ENCODE measurements at places on chromosomes 7 and 10.

- no peak for DNase-seq
These were observed 16.2 kb upstream of the MTPAP start for GRCh38 chr10:30365278-30365677.

- DNase-seq: no peak
These were observed 17.2 kb upstream of the NME8 start for GRCh38 chr7:37831244-37831643.

GRCh38 chr7:70726951-70727378, 405.0 kb upstream of the GALNT17 start:
- no peak for DNase-seq

DNA sequence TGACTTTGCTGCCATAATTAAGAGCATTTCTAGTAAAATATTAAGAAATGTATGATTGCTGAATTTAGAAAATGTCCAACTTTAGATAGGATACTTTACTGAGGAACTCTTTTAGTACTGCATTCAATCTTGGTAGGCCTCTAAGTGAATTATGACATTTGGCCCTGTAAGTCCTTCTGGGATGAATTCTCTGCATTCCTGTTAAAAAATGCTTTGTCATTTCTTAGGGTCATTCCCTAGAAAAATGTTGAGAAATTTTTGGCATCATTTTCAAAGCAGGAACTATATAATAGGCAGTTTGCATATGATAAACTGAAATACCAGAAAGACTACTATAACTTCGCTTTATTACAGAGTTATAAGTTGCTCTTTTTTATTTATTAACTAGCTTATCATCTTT, 69.3 kb upstream of the PRR15 start:
- DNase-seq: no peak

DNA sequence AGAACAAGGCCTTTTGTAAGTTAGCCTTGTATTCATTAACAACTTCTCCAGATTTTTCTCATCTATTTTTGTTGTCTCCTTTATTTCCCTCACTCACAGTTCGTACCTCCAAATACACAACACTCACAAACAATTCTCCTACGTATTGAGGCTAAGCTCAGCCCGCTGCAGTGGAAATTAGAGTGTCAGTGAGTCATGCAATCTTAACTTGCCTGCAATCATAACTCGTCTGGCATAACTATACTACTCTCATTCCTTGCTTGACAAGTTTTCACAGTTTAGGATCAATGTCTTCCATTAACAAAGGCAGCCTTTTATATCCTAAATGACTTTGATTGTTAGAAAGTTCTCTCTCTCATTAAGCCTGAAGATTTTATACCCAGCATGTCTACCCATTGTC, 23.8 kb downstream of the TMEM196 start:
- no peak for DNase-seq

DNA sequence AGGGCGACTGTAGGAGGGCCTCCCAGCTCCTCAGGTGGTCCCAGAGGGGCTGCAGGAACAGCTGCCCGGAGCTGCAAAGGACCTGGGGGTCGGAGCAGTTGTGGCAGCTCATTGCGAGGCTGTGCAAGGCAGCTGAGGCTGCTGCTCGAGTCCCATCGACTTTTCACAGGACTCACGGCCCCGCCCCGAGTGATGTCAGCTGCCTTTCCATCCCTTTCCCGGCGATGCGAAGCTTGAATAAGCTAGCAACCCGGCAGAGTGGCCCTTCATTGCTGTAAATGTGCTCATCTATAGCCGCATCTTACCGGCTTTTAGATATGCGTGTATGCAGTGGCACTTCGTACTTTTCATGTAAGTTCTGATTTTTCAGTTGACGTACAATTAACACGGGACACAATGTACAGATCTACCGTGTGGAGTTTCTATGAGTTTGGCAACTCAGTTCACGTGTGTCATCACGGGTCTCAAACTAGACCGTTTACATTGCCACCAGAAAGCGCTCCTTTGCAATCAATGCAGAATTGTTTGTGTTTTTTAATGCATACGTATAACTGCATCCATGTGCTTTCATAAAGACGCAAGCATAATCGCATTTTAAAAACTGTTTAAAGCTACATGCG, at the start of gene CH25H:
TSS of gene CH25H (minus strand) at position 137 of the 620 bp plus-strand sequence. CDS start at position 112, 25 bp downstream.
- peak; percentile 38 for DNase-seq

- DNase-seq: no peak
These were observed 148.8 kb upstream of the VWC2 start for GRCh38 chr7:49624611-49625010.

GRCh38 chr10:132643709-132644526, 106.3 kb downstream of the INPP5A start:
- no peak for DNase-seq

DNA sequence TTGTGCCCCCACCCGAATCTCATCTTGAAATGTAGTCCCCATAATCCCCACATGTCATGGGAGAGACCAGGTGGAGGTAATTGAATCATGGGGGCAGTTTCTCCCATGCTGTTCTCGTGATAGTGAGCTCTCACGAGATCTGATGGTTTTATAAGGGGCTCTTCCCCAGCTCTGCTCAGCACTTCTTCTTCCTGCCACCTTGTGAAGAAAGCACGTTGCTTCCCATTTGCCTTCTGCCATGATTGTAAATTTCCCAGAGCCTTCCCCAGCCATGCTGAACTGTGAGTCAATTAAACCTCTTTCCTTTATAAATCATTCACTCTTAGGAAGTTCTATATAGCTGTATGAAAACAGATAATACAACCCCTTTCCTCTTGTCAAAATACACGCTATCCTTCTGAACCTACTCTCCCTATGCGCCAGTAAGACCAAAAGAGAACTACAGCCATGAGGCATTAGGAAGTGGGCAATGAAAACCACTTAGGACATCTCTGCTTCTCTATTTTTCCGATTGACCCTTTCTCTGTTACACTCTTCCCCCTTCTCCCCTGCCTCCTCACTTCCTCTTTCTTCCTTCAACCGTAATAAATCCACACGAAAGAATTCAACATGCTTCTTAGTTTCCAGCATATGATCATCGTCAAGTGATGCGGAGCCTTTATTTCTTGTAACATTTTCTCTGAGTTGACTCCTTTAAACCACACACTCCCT, 101.2 kb upstream of the WDR11 start:
- DNase-seq: no peak

DNA sequence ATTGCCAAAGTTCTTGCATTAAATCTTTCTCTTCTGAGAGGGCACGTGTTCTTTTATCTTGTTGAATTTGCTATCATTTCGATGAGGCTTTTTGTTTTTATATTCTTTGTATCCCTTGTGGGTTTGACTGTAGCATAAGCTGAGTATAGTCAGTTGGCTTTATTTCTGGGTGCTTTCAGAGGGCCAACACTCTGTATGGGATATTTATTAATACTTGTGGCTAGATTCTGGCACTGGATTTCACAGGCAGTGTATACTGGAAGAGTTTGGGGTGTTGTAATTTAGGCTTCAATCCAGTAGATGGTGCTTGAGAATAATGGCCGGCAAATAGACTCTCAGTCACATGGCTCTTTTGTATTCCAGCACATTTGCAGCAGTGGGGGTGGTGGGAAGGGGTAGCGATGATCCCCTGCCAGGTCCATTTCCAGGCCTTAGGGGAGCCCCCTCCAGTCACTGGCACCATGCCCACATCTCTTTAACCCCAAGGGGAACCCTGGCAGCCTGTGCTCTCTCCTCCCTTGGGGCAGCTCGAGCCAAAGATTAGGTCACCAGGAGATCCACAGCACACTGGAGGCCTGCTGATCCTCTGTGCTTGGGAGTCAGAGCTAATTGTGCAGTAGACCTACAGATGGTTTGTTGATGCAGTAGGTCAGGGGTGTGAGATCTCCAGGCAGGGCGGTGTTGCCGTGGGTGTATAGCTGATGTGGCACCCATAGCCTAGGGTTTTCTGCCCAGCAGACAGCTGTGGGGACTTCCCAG, 81.8 kb downstream of the PTPN20 start:
- no peak for DNase-seq

- DNase-seq: no peak
These were observed 35.9 kb upstream of the FZD1 start for GRCh38 chr7:91228327-91228726.

DNA sequence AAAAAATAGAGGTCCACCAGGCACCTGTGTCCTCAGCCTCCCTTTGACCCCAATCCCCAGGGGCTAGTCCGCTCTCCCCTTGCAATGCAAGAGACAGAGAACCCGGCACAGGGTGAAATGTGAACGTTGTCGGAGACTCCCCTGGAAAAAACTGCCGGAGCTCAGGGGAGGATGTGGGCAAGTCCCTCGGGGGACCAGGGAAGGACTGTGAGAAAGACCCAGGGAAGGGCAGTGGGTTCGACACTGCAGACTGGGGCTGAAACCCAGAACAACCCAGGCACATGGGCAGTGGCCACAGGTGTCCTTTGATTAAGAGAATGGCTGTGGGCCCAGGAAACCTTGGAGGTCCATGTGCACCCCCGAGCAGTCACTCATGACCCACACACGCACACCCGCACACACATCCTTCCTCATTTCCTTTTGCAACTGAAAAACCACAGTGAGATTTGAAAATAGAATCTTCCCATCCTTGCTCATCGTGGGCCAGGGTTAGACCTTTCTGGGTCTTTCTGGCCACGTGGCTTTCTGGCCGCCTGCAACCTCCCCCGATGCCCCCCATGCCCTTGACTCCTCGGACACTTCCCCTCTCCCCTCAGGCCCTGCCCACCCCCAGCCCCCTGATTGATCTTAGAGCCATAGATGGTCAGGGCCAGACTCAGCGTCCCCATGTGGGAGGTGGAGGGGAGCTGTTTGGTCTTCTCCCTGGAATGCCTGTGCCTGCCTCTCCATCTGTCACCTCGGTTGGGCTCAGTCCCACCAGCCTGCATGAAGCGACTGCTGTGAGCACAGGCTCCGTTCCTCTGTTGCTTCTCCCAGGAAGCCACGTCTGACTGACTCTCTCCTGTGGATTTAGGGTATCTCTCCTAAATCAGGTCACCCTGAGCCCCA, 7.9 kb downstream of the LAT2 start:
- no peak for DNase-seq

GRCh38 chr10:102280397-102281101, 35.2 kb downstream of the GBF1 start:
- DNase-seq: no peak

DNA sequence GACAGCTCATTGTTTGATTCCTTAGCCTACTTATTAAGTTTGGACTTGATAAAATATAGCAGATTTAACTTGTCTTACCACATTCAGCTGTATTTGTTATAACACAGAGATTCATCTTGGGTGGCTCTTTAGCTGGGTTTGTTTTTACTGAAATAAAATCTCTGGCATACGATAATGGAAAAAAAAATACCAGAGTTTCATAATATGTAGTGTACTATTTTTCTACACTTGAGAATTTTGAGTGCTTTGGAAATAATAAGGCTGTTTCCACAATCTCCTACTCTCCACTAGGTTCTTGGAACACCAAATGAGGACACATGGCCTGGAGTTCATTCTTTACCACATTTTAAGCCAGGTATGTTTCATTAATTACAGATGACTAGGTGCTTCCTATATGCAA, 218.6 kb upstream of the FZD1 start:
- no peak for DNase-seq

GRCh38 chr10:98265403-98266378, 2.3 kb downstream of the LOXL4 start:
- no peak for DNase-seq

DNA sequence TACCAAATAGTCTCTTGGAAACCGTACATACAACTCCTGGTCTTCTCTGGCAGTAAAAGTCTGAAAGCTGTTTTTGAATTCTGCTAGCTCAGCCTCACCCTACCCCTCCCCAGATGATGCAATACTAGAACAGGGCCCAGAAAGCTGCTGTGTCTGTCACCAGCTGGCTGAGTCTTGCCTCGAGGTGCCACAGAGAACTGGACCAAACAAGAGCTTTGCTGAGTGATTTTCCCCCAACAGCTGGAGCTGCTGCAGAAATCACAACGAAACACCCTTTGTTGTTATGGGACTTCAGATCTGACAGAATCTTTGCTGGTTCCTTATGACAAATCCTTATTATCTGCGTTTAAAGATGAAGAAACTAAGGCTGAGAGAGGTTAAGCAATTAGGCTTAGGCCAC, 134.1 kb downstream of the SPAG6 start:
- DNase-seq: no peak

DNA sequence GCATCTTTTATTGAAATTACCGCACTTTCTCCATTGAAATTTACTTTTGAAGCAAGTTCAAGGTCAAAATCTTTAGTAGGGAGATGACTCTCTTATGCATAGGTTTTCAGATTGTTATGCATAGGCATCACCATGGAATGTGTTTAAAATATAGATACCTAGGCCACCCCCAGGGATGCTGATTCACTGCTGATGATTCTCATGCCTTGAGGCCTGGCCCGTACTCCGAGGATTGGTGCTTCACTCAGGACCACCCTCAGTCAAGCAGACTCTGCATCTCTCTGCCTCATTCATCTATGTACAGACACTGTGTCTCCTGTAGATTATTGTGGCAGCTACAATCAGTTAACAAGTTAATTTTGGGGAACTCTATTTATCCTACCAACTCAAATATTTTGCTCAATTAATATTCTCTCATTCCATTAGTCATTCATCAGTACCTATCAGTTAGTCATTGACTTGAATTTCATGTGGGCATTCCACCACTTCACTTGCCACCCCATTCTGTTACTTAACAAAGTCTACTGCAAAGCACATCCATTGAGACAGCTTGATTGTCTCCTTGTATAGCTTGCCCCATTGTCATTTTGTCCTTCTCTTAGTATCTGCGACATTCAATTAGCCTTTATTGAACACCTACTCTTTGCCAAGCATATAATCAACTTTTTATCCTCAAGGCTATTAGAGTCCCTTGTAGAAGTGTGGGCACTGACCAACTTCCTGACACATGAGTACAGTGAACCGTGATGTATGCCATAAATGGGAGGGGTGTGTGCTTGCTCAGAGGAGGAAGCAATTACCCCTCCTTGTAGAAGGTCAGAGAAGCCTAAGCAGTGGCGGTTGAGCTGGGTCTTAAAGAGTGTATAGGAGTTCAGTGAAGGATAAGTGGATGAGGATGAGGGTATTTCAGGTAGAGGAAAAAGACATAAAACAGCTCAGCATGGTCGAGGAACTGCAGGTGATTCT, 255.6 kb upstream of the BMPER start:
- DNase-seq: no peak

DNA sequence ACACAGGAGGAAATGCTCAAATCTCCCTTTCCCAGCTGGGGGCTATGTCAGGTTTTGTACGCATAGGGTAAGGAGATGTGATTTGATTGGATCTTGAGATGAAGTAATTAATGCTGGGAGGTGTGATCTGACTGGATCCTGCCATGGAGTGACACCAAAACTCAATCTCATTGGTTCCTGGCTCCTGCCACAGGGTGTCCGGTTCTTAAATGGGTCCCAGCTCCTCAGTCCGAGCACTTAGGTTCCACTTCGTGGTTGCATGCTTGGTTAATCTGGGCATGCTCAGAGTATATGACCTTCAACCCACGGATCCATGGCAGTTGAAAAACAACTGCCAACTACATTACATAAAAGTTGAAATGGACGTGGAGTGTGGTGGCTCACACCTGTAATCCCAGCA, 3.1 kb upstream of the ZNF12 start:
- no peak for DNase-seq

- no peak for DNase-seq
These were observed 57.8 kb downstream of the CYP51A1 start for GRCh38 chr7:92076509-92076908.

- no peak for DNase-seq
These were observed 76.1 kb downstream of the ADD3 start for GRCh38 chr10:110083884-110084283.

- DNase-seq: no peak
These were observed 167.3 kb upstream of the KLF14 start for GRCh38 chr7:130901209-130901783.

GRCh38 chr10:123911866-123912265, 20.3 kb upstream of the CPXM2 start:
- DNase-seq: no peak

- no peak for DNase-seq
These were observed 1.3 kb downstream of the LIMK1 start for GRCh38 chr7:74084722-74085578.

Data from activated CD4-positive, alpha-beta T cell treated with anti-CD3 and anti-CD28 coated beads, Interleukin-2, amount 50 U/mL, for 1 hour (primary cell).